ENCODE measurements at places on chromosomes 12 and 14. TPM values are rescaled to one million over a fixed set of nuclear protein-coding genes. Genes with fewer than 3 reads are reported as not detected.

Gene IL31
- total RNA-seq: not detected

Gene ERBB3
- 60.7 TPM for total RNA-seq

DNA sequence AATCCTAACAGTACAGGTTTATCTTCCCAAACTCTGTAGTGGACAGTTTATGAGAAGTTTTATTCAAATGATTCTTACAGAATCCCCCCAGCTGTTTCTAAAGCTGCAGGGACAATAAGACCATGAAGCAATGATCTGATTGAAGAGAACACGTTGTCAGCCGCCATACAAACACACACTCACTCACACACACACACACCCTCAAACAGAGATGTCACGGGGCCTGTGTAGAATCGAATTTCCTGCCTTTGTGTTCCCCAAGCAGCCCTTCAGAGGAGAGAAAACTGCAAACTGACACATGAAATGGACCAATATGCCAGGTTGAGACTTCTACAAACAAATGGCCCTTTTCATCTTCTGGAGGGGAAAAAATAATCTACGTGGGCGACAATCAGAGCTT lies 80.5 kb upstream of the TBX3 start:
- no peaks in the 10 kb centered on the region for H3K36me3 ChIP-seq
- H3K27ac ChIP-seq: no peak overlapping the region
- H3K27me3 ChIP-seq: no peaks in the 10 kb centered on the region
- no peaks in the 10 kb centered on the region for H3K4me1 ChIP-seq
- no peak for DNase-seq
- H3K4me3 ChIP-seq: no peak overlapping the region

Gene DNAI7
- 0.49 TPM for total RNA-seq

Gene TMEM229B
- 5.4 TPM for total RNA-seq

DNA sequence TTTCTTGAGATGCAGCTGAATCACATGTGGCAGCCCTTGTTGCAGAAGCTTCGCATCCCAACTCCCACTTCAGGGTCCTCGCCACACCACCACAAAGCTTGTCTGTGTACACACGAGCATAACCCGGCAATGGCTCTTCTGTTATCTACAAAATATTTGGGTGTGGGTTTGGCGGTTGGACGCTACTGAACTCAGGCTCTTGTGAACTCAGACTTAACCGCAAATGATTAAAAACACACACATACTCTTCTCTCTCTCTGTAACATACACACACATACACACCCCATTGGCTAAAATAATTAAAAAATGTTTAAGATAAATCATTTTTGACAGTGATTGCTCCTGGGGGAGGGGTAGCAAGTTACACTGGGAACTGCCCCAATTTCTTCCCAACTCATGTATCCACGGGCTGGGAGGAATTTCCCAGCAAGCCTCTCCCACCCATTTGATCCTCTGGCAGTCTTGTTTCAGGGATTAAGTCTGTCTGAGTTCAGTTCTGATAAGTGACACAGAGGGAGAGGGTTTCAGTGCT lies 63.7 kb upstream of the MANSC4 start:
- no peaks in the 10 kb centered on the region for H3K36me3 ChIP-seq
- H3K27ac ChIP-seq: no peak overlapping the region
- no peaks in the 10 kb centered on the region for H3K27me3 ChIP-seq
- DNase-seq: no peak

Gene FGF23
- total RNA-seq: not detected

Gene SLC8A3
- 1.8 TPM for total RNA-seq

DNA sequence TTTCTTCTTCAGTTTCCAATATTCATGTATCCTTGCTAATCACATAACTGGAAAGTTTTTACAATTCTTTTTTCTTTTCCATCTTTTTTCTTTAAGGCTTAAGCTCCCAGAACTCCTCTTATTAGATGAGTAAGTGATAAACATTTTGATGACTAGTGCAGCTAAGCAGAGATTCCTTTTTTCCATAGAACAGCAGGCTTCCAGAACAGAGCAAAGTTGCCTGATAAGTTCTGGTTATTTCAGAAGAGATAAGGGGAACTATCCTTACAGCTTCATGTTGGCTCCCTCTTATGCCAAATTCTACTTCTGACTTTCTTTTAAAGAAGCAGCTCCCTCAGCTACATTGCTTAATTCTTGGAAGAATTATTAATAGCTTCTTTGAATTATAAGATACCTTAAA lies 194.7 kb upstream of the FAR2 start:
- DNase-seq: no peak
- H3K36me3 ChIP-seq: no peaks in the 10 kb centered on the region
- no peaks in the 10 kb centered on the region for H3K27me3 ChIP-seq
- H3K4me3 ChIP-seq: no peak overlapping the region
- no peak overlapping the region for H3K27ac ChIP-seq

Gene GUCY2C
- not detected for total RNA-seq

Gene AQP6
- 0.35 TPM for total RNA-seq

- H3K4me1 ChIP-seq: no peaks in the 10 kb centered on the region
- H3K27ac ChIP-seq: no peak overlapping the region
- H3K36me3 ChIP-seq: no peaks in the 10 kb centered on the region
- no peak overlapping the region for H3K4me3 ChIP-seq
- H3K27me3 ChIP-seq: peaks cover under 1% of the 10 kb centered on the region
- DNase-seq: no peak
Measured at GRCh38 chr14:94354638-94355185, 31.6 kb upstream of the SERPINA6 start.

- DNase-seq: no peak
- no peaks in the 10 kb centered on the region for H3K4me1 ChIP-seq
- no peaks in the 10 kb centered on the region for H3K36me3 ChIP-seq
- H3K4me3 ChIP-seq: no peak overlapping the region
Measured at GRCh38 chr14:61147381-61147821, 133.7 kb downstream of the TMEM30B start.

DNA sequence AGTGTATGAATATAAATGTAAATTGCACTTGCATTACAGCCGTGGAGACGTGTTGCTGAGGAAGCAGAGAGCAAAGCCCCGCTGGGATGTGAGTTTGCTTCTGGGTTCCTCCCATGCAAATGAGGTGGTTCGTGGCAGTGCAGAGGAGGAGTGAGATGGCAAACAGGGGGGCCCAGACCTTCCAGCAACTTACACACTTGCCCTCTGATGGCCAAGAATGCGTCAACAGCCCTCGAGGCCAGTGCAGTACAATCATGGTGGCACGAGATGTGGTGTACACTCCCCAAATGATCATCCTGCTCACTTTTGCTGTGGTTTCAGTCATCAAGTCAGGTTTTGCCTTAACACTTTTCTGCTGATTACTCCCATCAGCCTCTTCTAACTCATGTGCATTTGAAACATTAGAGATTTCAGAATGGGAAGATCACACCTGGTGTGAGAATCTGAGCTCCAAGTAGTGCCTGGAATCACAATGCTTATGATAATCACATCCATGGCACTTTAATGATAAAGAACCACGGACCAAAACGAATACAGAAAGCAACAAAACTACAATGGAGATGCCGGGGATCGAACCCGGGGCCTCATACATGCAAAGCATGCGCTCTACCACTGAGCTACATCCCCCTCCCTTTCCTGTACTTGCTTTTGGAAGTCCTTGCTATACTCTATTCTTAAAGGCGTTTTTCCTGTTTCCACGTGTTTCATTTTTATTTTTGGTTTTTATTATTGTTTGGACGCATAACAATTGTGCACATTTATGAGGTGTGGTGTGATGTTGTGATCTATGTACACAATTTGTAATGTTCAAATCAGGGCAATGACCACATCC lies 7.0 kb upstream of the UBC start:
- peak overlapping the region; percentile 100 for H3K27ac ChIP-seq
- H3K27me3 ChIP-seq: no peaks in the 10 kb centered on the region
- DNase-seq: no peak

GRCh38 chr12:115470977-115471376 lies 787.0 kb upstream of the TBX3 start:
- no peaks in the 10 kb centered on the region for H3K27me3 ChIP-seq
- DNase-seq: no peak
- no peak overlapping the region for H3K4me3 ChIP-seq

DNA sequence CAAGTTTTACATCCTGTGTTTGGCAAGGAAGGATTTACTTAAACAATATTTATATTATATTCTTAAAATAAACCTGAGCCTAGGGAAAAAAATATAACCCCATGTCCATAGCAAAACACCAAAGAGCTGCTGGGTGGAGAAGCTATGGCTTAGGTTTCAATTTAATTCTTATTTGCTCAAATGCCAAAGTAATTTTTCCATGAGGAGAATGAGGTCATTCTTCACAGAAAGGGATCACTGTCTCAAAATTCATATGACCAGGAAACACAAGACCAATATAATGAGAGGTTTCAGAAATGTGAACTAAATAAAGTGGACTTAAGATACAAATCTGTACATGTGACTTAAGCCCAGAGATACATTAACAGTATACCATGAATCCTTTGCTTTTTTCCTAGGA lies 195.0 kb downstream of the PHLDA1 start:
- no peaks in the 10 kb centered on the region for H3K4me1 ChIP-seq
- no peak overlapping the region for H3K27ac ChIP-seq
- no peaks in the 10 kb centered on the region for H3K27me3 ChIP-seq
- DNase-seq: no peak

GRCh38 chr12:6643569-6644256 lies 3.5 kb downstream of the ACRBP start:
- H3K27ac ChIP-seq: peak overlapping the region; percentile 28
- H3K36me3 ChIP-seq: peaks cover 9% of the 10 kb centered on the region
- H3K4me3 ChIP-seq: no peak overlapping the region
- no peaks in the 10 kb centered on the region for H3K27me3 ChIP-seq
- DNase-seq: no peak

Gene PTPRO
- total RNA-seq: 10.6 TPM

- no peak overlapping the region for H3K27ac ChIP-seq
- peaks cover under 1% of the 10 kb centered on the region for H3K4me1 ChIP-seq
- no peak overlapping the region for H3K4me3 ChIP-seq
- H3K36me3 ChIP-seq: peaks cover 25% of the 10 kb centered on the region
Measured at GRCh38 chr14:75667099-75667765, 6.2 kb downstream of the TTLL5 start.

Gene RNASE3
- total RNA-seq: not detected

GRCh38 chr12:58079806-58080205 lies 138.4 kb downstream of the ATP23 start:
- H3K27me3 ChIP-seq: no peaks in the 10 kb centered on the region
- no peaks in the 10 kb centered on the region for H3K36me3 ChIP-seq
- no peak for DNase-seq
- H3K27ac ChIP-seq: no peak overlapping the region

Gene CACNA2D4
- 5.5 TPM for total RNA-seq

- peaks cover 2% of the 10 kb centered on the region for H3K4me1 ChIP-seq
- H3K27ac ChIP-seq: no peak overlapping the region
- no peak for DNase-seq
- no peaks in the 10 kb centered on the region for H3K27me3 ChIP-seq
- no peaks in the 10 kb centered on the region for H3K36me3 ChIP-seq
Measured at GRCh38 chr14:34465069-34465859, 3.2 kb upstream of the SPTSSA start.

Gene TAS2R42
- not detected for total RNA-seq

DNA sequence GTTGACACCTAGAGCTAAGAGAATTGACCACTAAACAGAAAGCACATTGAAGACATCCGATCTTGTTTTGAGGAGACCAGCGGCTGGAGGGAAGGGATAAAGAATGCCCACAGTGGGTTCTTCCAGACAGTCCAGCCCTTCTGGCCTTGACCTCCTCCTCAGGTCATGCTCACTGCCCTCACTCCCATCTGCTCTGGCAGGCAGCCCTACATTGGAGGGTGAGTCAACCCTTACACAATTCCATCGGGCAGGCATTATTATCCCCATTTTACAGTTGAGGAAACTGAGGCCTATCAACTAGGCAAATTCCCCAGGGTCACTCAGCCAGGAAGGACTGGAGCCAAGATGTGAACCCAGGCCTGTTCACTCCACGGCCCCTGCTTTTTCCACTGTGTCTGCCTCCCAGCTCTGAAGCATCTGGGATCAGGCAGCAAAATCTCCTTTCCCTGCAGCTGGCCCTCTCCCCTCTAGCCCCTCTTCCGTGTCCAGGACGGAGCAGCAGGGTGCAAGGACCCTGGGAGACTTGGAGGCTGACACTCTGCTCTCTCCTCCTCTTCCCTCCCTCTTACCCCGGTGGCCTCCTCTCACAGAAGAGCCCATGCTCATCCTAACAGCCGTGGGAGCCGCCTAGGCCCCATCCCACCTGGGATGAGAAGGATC lies 5.3 kb downstream of the SCNN1A start:
- peak overlapping the region; percentile 6 for H3K27ac ChIP-seq
- H3K4me3 ChIP-seq: no peak overlapping the region
- H3K36me3 ChIP-seq: no peaks in the 10 kb centered on the region
- DNase-seq: no peak
- peaks cover 38% of the 10 kb centered on the region for H3K4me1 ChIP-seq

GRCh38 chr14:63204407-63205043 lies at the start of gene RHOJ:
Gene RHOJ, plus strand, starts transcription at chr14:63204443. Its CDS starts 427 bp downstream, at chr14:63204870.
- H3K27ac ChIP-seq: peak within 1 kb of the TSS; percentile 90
- peak within 1 kb of the TSS; percentile 57 for H3K4me3 ChIP-seq
- no peaks in the 10 kb centered on the region for H3K27me3 ChIP-seq
- no peaks in the 10 kb centered on the region for H3K36me3 ChIP-seq

GRCh38 chr14:75542588-75543091 lies 20.4 kb downstream of the BATF start:
- peaks cover 23% of the 10 kb centered on the region for H3K4me1 ChIP-seq
- H3K27me3 ChIP-seq: no peaks in the 10 kb centered on the region
- DNase-seq: peak; percentile 88
- H3K27ac ChIP-seq: peak overlapping the region; percentile 76
- peak overlapping the region; percentile 10 for H3K4me3 ChIP-seq

- H3K27me3 ChIP-seq: no peaks in the 10 kb centered on the region
- H3K4me1 ChIP-seq: peaks cover 8% of the 10 kb centered on the region
- no peak for DNase-seq
- no peak overlapping the region for H3K4me3 ChIP-seq
Measured at GRCh38 chr12:49916129-49916919, 12.6 kb upstream of the FAIM2 start.

- H3K27ac ChIP-seq: no peak overlapping the region
- no peak for DNase-seq
- no peaks in the 10 kb centered on the region for H3K36me3 ChIP-seq
- no peaks in the 10 kb centered on the region for H3K4me1 ChIP-seq
- H3K4me3 ChIP-seq: no peak overlapping the region
Measured at GRCh38 chr14:60348211-60348610, 99.2 kb downstream of the PPM1A start.

- H3K4me3 ChIP-seq: no peak overlapping the region
- H3K4me1 ChIP-seq: no peaks in the 10 kb centered on the region
- H3K36me3 ChIP-seq: no peaks in the 10 kb centered on the region
- no peak for DNase-seq
- H3K27me3 ChIP-seq: no peaks in the 10 kb centered on the region
- no peak overlapping the region for H3K27ac ChIP-seq
Measured at GRCh38 chr14:61080591-61081010, 99.6 kb downstream of the SLC38A6 start.

DNA sequence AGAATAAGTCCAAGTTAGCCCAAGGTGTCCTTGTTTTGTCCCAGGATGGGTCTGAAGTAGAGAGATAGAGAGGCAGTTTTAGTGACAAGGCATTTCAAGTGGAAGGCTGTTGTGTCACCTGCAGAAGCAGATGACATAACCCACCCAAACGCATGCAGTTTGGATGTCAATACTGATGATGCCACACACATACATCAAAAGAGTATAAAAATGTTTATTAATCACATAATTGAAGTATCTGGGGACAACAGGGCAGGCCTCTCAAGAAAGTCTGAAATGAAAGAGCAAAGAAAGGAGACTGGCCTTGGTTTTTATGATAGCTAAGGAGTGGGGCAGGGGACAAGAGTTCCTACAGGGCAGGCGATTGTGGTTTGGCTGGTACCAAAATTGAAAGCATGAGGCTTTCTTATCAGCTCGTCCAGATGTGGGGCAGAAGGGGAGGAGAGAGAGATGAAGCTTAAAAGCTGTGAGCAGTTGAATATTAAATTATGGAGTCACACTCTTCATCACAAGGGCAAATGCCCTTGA lies 78.4 kb upstream of the TSPAN8 start:
- H3K36me3 ChIP-seq: no peaks in the 10 kb centered on the region
- H3K4me3 ChIP-seq: no peak overlapping the region
- DNase-seq: no peak
- H3K27ac ChIP-seq: no peak overlapping the region

All from upper lobe of right lung (tissue), 1 donor.